ENCODE measurements at places on chromosomes 4 and X.

DNA sequence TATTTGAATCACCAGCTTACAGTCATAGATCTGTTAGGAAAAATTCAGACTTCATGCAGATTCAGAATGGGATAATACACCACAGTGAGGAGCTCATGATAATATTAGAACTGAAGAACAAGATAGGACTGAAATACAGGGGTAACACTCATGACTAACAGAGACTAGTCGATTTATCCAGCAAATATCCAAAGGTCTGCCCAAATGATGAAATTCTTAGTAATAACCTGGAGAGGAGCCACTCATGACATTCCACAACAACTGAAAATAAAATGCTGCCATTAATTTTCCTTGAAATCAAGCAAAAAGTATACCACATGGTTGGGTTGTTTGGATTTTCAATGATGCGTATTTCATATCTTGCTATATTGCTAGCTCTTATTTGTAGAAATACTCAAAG, 903.7 kb upstream of the ADGRL3 start:
- no peak for DNase-seq

GRCh38 chr4:128854433-128854832, 44.9 kb downstream of the JADE1 start:
- no peak for DNase-seq

- DNase-seq, result no peak
Observed at GRCh38 chr4:85833302-85833701, 358.4 kb downstream of the ARHGAP24 start.

- no peak for DNase-seq
Observed at GRCh38 chr4:39627413-39627812, 11.3 kb downstream of the SMIM14 start.

GRCh38 chr4:123284168-123284567, 112.4 kb upstream of the SPRY1 start:
- no peak for DNase-seq

GRCh38 chrX:13377550-13377934, 57.7 kb upstream of the ATXN3L start:
- DNase-seq, result no peak

- DNase-seq, result no peak
Observed at GRCh38 chr4:112813790-112814189, 176.8 kb downstream of the LARP7 start.

DNA sequence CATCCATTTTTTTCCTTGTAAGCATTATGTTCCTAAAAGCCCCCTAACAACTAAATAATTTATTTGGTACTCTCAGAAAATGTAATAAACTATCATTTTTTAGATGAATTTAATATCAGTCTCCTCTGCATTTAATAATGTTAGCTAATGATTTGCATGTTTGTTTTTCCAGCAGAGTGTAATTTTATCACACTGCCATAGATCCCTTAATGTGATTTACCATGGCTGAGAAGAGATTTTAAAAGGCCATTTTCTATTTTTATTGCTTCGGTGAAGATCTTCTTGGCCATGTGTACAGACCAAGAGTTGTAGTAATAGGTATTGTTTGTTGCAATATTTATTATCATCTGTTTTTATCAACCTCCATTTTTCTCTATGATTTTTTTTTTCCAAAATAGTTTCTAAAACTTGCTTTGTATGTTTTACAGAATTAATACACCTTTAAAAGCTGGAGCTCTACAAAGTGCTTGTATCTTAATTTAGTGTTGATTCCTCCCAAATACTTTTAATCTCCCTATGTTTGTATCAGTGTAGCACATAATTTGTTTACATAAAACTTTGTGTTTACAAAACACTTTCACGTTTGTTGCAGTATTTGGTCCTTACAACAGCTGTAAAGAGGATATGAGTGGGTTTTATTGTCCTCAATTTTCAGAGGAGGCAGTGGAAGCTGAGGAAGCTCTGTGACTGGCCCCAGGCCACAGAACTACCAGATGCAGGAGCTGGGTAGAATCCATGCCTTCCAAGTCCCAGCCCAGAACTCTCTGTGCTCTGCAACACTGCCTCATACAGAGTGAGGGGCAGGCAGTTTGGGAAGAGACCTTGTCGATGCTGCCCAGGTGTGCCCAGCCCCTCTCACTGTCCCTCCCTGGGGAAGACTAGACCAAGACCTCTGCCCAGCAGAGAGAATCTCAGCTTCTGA, 58.1 kb downstream of the FAM114A1 start:
- no peak for DNase-seq
